ENCODE measurements at places on chromosomes 12 and 14.

DNA sequence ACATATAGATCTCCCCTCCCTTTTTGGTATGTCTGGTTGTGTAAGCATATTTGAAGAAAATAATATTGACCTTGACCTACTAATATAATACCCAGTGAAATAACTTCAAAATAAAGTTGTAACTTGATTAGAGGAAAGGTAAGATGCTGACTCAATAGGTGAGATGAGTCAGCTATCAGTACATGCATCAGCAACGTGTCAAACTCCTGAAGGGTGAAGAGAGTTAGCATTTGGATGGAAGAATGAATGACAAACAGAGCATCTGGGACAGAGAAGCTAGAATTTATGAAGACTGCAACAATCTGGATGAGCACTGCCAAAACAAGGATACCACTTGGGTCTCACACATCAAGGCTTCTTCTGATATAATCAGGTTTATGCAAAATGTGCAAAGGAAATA, 74.9 kb downstream of the PPP2R5E start:
- ATAC-seq: peak; percentile 81

GRCh38 chr12:66066137-66066928, 64.2 kb downstream of the LLPH start:
- no peak for ATAC-seq

GRCh38 chr12:32285489-32285888, 113.9 kb upstream of the FGD4 start:
- ATAC-seq: no peak

DNA sequence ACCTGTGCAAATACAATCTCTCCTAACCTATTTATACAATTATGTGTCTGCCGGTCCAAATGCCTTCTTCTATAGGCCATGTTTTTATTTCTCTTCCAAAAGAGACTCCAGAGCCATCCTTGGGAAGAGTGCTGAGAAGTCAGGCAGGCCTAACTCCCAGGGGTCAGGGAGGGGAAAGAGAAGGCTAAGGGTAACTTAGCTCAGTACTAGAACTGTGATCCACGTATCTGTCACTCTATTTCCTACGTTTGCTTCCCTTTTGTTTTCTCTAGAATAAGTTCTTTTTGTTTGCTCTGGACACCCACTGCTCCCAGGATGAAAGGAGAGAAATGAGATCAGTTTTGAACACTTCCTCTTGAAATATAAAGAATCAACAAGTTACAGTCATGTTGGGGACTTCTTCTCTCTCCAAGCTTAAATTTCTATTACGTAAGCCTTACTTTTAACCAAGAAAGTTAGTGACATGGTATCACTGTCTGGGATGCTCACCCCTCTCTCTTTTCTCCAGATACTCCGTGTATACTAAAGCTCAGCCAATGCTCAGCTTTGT, 79.2 kb downstream of the DAD1 start:
- ATAC-seq: peak; percentile 8

GRCh38 chr12:33116284-33116683, 219.7 kb upstream of the PKP2 start:
- no peak for ATAC-seq

- no peak for ATAC-seq
Observed at GRCh38 chr12:99759444-99759843, 111.9 kb downstream of the GARIN6 start.

GRCh38 chr14:80491131-80491530, 279.8 kb upstream of the DIO2 start:
- peak; percentile 37 for ATAC-seq

DNA sequence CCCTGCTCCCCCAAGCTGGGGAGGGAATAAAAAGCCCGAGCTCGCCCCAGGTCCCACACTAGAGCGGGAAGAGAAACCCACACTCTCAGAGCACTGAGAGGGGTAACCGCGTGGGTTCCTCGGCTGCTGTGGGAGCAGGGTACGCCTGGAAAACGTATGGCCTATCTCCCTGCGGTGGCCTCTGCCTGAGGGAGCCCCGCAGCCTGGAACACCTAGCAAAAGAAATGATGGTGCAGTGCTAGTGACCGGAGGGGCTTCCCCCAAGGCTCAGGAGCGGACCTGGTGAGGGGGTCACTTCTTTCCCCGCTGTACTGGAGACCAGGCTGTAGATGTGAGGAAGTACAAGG, 2.5 kb upstream of the OR4N2 start:
- no peak for ATAC-seq

DNA sequence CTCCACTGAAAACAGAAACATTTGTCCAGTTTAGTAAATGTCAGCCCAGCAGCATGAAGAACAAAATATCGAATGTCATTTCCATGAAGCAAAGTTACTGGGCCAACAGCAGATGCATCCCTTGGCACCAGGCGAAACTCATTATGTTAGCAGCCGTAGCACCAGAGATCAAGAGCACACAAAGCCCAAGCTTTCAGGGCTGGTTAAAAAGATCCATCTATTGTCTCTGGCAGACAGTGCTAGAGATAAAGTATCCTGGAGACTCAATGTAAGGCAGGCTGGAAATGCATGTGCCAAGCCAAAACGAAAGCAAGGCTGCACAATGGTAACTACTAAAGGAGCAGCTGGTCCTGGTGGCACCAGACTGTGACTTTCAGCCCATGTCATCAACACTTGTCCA, 120.3 kb upstream of the PLEKHG7 start:
- no peak for ATAC-seq

DNA sequence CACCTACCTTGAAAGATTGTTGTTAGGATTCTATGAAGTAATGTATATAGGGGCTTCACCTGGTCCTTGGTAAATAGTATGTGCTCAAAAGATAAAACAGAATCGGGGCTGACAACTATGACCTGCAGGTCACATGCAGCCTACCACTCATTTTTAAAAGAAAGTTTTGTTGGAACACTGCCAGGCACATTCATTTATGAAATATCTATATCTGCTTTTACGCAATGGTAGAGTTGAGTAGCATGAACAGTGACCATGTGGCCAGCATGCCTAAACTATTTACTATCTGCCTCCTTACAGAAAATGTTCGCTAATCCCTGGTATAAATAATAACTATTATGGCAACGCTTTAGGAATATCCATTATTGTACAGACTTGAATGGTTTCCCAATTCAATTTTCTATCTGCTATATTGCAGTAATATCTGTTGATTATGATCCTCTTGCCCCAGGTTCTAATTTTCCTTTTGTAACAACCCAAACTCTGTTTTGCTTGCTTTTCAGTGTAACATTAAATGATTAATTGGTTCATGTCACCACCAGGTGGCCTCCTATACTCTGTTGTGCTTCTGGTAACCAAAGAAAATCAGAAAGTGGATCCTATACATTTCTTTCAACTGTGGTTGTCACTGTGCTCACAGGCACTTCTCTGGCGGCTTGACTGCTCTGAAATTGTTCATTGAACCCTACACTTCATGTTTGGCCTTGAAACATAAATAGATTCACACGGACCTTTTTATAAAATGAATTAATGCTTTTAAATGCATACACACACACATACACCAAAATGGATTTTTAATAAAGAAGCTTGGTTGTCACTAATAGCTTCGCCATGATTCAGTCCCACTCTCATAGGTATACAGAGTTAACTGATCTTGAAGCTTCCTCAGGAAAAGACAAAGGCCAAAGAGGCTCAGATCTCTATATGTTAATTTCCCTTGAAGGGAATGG, 227.7 kb upstream of the NPAS3 start:
- peak; percentile 28 for ATAC-seq

- ATAC-seq: no peak
Observed at GRCh38 chr12:100721169-100721568, 73.4 kb upstream of the ANO4 start.

DNA sequence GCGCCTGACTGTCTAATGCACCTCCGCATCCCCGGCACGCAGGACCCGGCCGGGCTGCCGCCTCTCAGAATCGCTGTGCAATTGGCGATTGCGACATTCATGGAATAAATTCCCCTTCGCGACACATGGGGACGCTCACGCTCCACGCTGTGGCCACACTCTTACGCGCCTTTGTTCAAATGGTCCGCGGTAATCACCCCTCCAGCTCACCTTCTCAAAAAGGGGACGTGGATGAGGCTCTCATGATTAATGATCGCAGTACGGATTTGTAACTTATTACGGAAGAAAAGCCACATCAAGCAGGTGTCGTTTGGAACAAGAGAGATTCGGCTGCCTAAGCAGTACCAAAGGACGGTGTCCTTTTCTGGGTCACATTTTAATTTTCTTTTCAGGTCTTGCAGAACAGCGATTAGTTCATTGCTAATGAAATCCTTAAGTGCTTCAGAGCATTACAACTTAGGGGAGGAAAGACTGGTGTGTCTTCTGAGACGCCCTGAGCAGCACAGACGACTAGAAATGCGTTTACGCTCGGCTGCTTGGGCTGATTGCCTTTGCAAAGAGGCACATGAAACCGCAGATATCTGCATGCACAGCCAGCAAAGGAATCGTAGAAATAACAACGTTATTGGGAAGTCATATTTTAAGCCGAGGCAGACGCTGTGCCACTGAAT, 37.3 kb upstream of the ADGRD1 start:
- no peak for ATAC-seq

- no peak for ATAC-seq
Observed at GRCh38 chr14:105577314-105577861, 51.0 kb downstream of the TMEM121 start.

DNA sequence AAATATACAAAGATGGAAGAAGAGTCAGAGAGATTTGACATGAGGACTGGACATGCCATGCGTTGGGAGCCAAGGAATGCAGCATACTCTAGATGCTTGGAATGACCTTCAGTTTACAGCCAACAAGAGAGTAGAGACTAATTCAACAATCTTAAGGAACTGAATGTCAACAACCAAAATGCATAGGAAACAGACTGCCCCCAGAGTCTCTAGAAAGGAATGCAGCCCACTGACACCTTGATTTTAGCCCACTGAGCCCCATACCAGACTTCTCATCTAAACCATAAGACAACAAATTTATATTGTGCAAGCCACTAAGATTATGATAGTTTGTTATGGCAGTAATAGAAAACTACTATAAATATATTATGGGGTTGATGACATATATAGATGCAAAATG, 611.2 kb downstream of the RPS29 start:
- no peak for ATAC-seq

GRCh38 chr12:27252934-27253333, 8.8 kb downstream of the STK38L start:
- ATAC-seq: no peak

- ATAC-seq: no peak
Observed at GRCh38 chr12:817941-818600, 65.7 kb downstream of the WNK1 start.

DNA sequence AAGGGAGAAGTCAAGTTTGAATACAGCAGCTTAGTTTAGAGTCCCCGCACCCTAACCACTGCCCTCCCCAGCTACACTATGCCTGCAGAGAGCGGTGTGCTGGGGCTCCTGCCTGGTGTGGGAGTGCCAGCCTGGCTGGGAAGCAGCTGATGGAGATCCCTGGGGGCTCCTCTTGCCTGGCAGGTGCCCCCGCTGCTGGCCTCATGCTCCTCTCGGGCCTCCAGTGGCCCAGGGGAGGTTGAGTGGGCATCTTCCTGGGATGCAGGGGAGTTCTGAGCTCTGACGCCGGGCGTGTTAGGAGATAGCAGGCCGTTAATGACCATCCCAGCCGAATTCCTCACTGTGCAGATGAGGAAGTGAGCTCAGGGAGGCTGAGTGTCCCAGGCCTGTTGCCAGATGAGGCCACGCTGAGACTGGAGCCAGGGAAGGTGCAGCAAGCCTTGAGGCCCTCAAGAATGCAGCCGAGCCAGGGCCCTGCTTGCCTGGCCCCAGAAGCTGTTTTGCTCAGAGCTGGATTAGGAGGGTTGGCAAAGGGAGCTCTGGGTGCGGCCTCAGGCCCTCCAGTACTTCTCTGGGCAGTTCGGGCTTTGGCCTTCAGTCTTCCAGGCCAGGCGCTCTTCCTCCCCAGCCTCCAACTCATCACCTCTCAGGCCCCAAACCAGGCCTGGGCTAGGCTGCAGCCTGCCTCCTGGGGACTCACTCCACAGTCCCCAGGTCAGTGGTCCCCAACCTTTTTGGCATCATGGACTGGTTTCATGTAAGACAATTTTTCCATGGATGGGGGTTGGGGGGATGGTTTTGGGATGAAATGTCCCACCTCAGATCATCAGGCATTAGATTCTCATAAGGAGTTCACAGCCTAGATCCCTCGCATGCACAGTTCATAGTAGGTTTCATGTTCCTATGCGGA, 6.6 kb upstream of the CYP46A1 start:
- ATAC-seq: no peak

GRCh38 chr14:71246539-71246938, 339.3 kb downstream of the PCNX1 start:
- peak; percentile 41 for ATAC-seq

DNA sequence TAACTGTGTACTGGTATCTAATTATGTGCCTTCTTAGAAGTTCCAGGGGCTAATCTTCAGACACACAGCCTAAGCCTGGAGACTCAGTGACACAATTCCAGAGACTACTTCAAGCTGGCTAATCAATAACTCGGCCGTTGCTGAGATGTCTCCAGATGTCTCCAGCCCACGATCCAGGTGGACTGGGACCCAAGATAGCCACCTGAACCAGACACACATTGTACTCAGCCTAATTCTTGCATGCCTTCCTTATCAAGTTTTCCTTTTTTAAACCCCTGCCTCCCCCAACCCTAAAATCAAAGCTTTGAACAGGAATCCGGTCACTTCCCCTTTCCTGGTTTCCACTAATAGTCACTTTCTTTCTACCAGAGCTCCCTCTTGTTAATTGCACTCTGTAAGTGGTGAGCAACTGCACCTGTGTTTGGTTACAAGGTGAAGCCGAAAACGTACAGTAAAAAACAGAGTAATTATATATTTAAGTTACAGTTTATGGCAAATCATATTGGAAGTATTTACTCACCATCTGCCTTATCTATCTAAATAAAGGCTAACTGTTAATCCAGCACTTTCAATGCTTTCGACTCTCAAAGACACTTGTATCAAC, 39.8 kb upstream of the PTGDR start:
- no peak for ATAC-seq

- peak; percentile 57 for ATAC-seq
Observed at GRCh38 chr12:120225852-120226640, 25.1 kb upstream of the RPLP0 start.

GRCh38 chr14:59895721-59896120, 24.2 kb upstream of the LRRC9 start:
- ATAC-seq: no peak

- no peak for ATAC-seq
Observed at GRCh38 chr12:122123761-122124145, 45.2 kb downstream of the MLXIP start.

GRCh38 chr12:103373088-103373523, 122.7 kb downstream of the C12orf42 start:
- no peak for ATAC-seq

DNA sequence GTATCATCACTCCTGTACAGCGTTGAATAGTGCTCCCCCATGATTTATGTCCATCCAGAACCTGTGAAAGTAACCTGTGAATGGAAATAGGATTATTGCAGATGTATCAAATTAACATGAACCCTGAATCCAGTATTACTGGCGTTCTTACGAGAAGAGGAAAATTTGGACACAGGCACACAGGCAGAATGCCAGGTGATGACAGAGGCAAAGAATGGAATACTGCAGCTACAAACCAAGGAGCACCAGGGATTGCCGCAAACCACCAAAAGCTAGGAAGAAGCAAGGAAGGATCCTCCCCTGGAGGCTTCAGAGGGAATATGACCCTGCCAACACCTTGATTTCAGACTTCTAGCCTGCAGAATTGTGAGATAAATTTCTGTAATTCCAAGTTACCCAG, 113.5 kb upstream of the EGLN3 start:
- no peak for ATAC-seq
